ENCODE measurements at places on chromosomes 11 and 22.

- DNase-seq = no peak
Observed at GRCh38 chr11:69844396-69844795, 25.2 kb upstream of the FGF3 start.

- no peak for DNase-seq
Observed at GRCh38 chr11:6673523-6674218, 9.5 kb downstream of the MRPL17 start.

DNA sequence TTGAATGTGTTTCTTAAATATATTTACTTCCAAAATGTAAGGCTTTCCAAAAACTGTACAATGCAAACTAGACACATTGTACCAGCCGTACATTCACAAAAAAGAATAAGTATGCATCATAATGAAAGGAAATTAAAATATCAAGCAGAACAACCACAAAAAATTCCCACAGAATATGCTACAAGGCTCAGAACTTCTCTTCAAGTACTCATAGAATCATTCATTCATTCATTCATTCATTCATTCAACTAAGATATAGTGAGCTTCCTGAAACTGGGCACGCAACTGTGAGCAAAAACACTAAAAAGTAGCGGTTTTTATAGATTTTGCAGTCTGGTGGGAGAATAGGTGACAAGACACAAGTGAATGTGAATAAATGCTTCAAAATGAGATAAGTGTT is 690.1 kb downstream of the KCNA4 start:
- DNase-seq = no peak

DNA sequence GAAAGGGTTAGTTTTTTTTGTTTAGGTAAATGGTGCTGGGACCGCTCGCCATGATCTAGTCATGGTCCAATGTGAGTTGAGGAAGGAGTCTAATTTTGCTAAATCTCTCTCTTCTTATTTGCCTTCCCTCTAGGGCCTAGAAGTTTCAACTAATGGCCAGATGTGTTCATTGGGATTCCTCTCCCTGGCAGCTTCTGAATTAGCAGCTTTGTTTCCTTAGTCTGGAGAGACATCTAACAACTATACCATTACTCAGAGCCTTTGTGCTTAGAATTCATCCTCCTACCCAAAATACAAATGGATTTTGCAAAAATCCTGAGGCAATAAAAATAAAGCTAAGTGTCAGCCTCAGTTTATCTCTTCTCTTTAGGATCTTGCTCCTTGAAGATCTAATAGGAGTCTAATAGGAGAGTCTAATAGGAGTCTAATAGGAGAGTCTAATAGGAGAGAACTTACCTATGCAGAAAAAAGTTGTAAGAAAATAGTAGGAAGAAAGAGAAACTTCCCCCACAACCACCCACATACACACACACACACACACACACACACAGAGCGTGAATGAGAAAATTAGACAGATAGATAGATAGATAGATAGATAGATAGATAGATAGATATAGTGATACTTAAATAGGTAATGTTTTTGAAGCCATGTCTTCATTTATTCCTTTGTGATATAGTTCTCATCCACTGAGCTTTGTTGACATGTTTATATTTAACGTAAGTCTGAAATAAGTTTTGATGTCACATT is 980.5 kb upstream of the CNTN5 start:
- DNase-seq = no peak

- DNase-seq = no peak
Observed at GRCh38 chr11:78570031-78570430, 4.6 kb downstream of the NARS2 start.

DNA sequence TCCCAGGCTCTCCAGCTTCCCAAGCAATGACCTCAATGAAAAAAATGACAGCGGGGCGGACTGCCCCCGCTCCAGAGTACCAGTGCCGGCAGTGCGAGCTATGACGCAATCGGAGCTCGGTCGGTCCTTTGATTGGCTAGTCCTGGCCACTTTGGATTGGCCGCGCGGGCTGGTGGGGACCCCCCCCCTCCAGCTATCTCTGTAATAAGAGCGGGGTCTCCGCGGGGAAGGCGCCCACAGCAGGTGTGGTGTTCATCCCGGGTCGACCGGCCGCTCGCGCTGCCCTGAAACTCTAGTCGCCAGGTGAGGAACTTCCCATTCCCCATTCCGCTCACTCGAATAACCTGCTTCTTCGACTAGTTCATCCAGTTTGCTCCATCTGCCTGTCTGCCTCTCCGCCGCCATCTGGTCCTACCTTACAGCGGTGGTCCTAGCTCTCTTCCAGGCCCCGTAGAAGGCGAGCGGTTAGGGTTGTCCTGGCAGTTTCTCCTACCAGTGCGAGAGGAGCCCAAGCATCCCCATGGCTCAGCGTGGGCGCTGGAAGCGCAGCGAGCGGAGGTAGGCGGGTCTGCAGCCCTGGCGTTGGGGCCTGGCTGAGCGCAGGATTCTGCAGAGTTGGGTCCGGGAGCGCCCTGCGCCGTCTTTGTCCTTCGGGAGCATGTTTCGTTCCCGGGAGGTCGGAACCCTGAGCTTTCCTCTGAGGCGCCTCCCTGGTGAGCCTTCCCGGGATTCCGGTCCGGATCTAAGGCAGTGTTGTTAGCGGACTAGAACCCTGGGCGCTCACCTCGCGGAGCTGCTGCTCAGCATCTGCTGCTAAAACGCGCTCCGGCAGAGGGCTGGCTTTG is at the start of gene CALCB:
TSS of gene CALCB (plus strand) at position 233 of the 845 bp plus-strand sequence. CDS start 1,126 bp downstream, outside the sequence.
- DNase-seq = peak; percentile 7

DNA sequence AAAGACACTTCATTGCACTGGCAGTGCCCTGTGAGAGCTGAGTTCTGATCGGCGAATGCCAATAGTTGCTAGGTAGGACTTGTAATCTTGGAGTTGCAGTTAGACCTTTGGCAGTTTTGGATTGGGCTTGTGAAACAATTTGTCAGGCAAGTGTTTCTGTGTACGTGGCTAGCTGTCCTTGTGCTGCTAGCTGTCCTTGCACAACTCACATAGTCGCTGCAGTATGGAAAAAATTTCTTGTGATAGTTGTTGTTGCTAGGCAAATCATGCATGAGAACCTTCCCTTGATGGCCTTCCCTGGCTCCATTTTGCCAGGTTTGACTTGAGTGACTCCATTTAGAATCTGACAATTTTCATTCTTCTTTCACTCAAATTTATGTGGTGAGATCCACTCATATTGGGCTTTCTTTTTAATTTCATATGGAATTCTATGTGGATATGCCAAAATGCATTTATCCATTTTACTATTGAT is 140.7 kb downstream of the APIP start:
- no peak for DNase-seq

GRCh38 chr11:27467181-27467913 is 5.2 kb downstream of the LGR4 start:
- no peak for DNase-seq

- no peak for DNase-seq
Observed at GRCh38 chr22:39558254-39558727, 12.3 kb upstream of the CACNA1I start.

DNA sequence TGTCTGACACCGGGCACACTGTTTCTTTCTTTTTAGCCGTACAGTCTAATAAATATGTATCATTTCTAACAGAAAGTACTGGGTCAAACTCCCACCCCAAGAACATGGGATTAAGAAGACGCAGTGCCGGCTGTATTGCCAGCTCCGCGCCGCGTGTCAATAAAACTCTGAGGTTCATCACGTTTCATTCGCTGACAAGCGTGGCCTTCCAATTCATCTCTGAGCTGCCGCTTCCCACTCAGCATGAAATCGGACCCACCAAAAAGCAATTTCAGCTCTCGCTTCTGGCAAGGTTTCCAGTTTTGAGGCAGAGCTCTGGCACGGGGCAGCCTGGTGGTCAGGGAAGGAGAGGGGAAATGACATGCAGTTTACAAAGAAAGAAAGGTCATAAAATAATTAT is 819.8 kb downstream of the OPCML start:
- no peak for DNase-seq

DNA sequence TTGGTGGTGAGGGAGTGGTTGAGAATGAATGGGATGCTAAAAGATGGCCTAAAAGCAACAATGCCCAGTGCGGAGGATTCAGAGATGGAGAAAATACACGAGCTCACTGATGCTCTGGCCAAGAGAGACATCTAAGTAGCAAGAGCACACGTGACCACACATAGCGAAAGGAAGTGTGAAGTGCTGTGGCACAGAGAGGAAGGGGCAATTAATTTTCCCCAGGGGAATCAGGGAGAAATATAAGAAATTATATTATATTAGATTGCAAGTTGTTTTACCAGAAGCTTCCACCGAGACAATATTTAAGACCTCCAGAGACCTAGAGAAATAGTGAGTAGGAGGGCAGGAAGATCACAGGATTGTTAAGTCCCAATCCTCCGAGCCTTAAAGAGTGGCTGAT is 80.6 kb downstream of the RCN1 start:
- no peak for DNase-seq

DNA sequence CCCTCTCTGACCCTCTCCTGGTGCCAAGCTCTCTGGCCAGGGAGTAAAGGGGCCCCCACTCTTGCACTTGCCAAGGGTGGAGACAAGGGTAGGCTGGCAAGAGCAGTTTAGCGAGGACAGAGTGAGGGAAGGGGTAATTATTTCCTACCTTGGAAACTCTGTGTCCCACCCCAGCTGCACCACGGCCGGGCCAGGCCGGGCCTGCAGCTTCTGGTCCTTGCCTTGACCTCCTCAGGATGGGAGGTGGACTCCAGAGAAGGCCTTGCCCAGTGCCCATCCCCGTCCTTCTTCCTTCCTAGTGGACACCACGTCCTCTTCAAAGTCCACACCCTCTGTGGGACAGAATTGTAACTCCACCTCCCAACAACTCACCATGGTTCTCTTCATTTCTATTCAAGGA is 18.4 kb upstream of the OSBPL5 start:
- no peak for DNase-seq

- no peak for DNase-seq
Observed at GRCh38 chr11:71418643-71419042, 29.6 kb downstream of the DHCR7 start.

- DNase-seq = no peak
Observed at GRCh38 chr11:78784321-78785061, 209.8 kb upstream of the NARS2 start.

DNA sequence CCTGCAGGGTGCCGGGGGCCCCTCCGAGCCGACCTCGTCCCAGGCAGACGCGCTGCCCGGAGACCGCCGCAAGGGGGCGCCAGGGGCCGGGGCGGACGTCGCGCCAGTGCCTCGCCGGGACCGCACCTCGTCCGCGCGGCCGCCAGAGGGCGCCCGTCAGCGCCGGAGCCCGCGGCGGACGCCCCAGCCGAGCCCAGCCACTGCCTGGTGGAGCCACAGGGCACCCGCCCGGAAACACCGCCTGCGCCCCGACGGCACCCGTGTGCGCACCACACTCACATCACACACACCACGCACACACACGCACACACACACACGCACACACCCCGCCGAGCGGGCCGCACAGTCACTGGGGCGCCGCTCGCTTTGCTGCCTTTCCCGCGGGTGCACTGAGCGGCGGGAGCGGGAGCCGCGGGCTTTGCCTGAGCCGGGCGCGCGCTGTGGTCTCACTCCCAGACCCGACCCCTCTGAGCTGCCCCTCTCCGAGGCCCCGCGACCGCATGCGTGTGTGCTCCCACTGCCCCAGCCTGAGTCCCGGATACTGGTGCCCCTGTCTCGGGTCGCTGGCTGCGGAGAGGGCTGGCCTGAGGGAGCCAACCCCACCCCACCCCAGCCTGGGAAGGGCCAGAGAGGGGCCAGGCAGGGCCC is 449.3 kb downstream of the OPCML start:
- peak; percentile 37 for DNase-seq

DNA sequence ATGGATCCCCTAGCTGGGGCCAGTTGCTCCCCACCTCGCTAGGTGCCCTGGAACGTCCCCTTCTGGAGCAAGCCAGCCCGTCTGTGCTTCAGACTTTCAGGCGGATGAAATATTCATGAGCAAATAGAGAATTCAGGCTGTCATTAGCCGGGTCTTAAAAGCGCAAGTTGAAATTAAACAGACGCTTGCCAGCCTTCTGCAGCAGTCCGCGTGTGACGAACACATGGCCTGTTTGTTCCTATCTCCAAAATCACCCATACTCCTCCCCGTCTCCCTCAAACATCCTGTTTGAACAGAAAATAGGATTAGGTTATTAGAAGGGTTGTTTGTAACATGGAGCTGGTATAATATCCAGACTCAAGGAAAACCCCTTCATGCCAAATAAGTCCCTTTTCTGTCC is 38.7 kb downstream of the MYO18B start:
- no peak for DNase-seq

DNA sequence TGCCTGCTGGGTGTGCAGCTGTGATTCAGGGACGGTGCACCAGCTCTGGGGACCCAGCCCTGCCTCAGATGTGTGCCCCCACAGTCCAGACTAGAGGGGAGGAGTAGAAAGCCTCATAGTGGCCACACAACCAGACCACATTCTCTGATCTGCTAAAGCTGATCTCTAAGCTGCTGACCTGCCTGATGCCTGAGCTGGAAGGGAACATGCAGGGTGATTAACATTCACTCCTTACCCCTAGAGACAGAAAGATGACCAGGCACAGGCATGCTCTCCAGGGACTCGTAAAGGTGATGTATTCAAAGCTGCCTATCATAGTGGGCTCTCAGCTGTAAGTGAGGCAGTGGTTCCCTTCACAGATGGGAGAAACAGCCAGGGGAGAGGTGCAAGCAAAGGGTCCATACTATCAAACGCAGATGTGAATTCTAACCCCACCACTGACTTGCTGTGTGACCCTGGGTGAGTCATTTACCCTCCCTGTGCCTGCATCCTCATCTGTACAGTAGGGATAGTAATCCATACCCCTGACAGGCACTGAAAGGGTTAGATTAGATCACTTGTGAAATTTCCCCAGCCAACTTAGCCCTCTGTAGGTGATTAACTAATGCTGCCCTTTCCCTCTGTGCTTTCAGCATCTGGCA is 29.0 kb upstream of the LRRC32 start:
- no peak for DNase-seq

DNA sequence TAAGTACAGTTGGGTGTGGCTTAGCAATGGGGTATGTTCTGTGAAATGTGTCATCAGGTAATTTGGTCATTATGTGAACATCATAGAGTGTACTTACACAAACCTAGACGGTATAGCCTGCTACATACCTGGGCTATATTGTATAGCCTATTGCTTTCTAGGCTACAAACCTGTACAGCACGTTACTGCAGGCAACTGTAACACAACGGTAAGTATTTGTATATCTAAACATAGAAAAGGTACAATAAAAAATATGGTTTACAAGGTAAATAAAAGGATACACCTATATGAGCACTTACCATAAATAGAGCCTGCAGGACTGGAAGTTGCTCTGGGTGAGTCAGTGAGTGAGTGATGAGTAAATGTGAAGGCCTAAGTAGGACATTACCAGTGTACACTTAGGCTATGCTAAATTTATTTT is 73.1 kb upstream of the GDPD4 start:
- DNase-seq = no peak

GRCh38 chr11:12200991-12201985 is 90.9 kb downstream of the MICAL2 start:
- DNase-seq = no peak

- no peak for DNase-seq
Observed at GRCh38 chr11:64357904-64358535, 942 bp upstream of the RPS6KA4 start.

- DNase-seq = no peak
Observed at GRCh38 chr11:65170058-65170534, at the start of gene SPDYC. TSS of gene SPDYC (plus strand) at chr11:65170233. CDS start at chr11:65171358, 1,125 bp downstream.

GRCh38 chr22:44391481-44392445 is 79.0 kb upstream of the SHISAL1 start:
- DNase-seq = no peak

- no peak for DNase-seq
Observed at GRCh38 chr11:2934611-2935239, 5.5 kb upstream of the PHLDA2 start.

- no peak for DNase-seq
Observed at GRCh38 chr11:128040603-128041002, 546.8 kb downstream of the ETS1 start.
